Nephron progenitor cell (in vitro differentiated cells): ENCODE measurements at places on chromosomes 5 and 9.

- no peak for DNase-seq
Measured at GRCh38 chr5:159893040-159893695, 23.1 kb upstream of the ADRA1B start.

DNA sequence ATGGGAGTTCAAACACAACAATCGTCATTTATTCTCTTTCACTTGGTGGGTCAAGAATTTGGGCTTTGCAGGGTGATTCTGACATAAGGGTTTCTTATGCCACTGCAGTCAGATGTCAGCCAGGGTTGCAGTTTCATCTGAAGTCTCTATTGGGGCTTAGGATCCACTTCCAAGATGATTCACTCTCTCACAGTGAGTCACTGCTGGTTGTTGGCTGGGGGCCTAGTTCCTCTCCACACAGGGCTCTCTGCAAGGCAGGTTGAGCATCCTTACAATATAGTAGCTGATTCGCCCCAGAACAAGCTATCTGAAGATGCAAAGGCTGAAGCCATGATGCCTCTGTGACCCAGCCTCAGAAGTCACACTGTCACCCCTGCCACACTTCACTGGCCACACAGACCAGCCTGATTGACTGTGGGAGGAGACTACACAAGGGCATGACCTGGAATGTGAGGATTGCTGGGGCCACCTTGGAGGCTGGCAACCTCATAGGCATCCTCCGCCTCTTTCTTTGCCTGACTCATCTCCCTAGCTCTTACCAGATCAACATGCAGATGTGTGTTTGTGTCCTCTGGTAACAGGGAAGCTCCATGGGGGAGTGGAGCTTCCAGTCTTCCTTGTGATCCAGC lies 4.5 kb upstream of the CARD19 start:
- DNase-seq = no peak

GRCh38 chr9:91560301-91560700 lies 136.7 kb upstream of the NFIL3 start:
- no peak for DNase-seq

DNA sequence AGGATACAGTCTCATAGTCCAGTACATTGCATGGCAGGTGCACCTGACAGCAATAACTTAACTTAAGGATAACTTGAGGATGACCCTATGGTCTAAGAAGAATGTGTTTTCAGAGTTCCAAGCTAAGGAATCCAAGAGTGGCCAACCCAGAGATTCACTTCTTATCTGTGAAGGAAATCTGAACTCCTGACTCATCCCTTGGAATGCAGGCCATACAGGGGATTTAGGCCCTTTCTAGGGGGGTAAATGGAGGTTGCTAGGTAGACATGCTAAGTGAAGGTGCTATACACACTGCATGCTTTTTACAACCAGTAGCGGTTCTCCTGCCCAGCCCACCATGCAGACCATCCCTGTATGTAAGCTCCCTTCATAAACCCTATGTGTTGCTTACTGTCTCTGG lies 50.4 kb downstream of the HTR1A start:
- no peak for DNase-seq
